Large intestine (tissue), 12 donors: ENCODE measurements at places on chromosomes 7 and 10. TPM values are rescaled to one million over a fixed set of nuclear protein-coding genes. Genes with fewer than 3 reads are reported as not detected.

The RRP12 gene
- polyA plus RNA-seq, result 25.3 TPM

The PITX3 gene
- polyA plus RNA-seq, result not detected

DNA sequence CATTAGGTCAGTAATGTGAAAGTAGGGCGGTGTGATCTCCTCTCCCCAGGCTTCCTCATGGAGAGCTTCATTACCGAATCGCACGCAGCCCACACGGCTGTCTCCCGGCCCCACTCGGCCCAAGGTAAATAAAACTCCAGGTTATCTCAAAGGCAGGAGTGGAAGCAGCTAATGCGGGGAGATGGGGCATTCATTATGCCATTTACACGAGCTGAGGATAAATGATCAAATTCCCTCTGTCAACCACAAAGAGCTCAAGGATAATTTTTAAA, 93.5 kb downstream of the ADARB2 start:
- DNase-seq, result no peak

GRCh38 chr7:44224080-44224973, 23.5 kb downstream of the YKT6 start:
- DNase-seq, result no peak

- no peak for DNase-seq
These were observed 339.9 kb downstream of the CCSER2 start for GRCh38 chr10:84668186-84668763.

DNA sequence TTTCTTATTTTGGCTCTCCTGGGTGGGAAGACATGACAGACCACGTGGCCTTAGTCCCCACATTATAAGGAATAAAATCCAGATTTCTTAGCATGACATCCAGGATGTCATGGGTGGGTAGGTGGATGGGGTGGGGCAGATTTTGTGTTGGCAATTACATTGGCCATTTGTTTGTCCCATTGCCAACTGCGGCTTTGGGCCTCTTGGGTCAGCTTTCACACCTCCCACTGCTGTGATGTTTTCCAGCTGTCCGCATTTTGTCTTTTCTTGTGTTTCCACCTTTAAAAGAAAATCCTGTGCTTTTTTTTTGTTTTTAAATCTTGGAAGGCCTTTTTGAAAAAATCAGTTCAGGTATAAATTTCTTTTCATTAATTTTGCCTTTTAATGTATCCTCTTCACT, 237.0 kb downstream of the SDK1 start:
- DNase-seq, result no peak
